ENCODE measurements at places on chromosomes 16 and 17.

GRCh38 chr16:49778202-49778930 lies 77.5 kb downstream of the ZNF423 start:
- DNase-seq = no peak

GRCh38 chr16:20538687-20539086 lies 37.5 kb downstream of the ACSM2B start:
- no peak for DNase-seq

GRCh38 chr16:54026456-54026855 lies 260.1 kb downstream of the IRX3 start:
- DNase-seq = no peak

- peak; percentile 94 for DNase-seq
Observed at GRCh38 chr16:970766-971581, at the start of gene LMF1. LMF1 (minus strand) TSS chr16:970984; CDS start chr16:970980, 4 bp downstream.

- no peak for DNase-seq
Observed at GRCh38 chr17:65071861-65072260, 15.3 kb upstream of the GNA13 start.

- DNase-seq = no peak
Observed at GRCh38 chr17:56761387-56761786, 72.3 kb downstream of the C17orf67 start.

DNA sequence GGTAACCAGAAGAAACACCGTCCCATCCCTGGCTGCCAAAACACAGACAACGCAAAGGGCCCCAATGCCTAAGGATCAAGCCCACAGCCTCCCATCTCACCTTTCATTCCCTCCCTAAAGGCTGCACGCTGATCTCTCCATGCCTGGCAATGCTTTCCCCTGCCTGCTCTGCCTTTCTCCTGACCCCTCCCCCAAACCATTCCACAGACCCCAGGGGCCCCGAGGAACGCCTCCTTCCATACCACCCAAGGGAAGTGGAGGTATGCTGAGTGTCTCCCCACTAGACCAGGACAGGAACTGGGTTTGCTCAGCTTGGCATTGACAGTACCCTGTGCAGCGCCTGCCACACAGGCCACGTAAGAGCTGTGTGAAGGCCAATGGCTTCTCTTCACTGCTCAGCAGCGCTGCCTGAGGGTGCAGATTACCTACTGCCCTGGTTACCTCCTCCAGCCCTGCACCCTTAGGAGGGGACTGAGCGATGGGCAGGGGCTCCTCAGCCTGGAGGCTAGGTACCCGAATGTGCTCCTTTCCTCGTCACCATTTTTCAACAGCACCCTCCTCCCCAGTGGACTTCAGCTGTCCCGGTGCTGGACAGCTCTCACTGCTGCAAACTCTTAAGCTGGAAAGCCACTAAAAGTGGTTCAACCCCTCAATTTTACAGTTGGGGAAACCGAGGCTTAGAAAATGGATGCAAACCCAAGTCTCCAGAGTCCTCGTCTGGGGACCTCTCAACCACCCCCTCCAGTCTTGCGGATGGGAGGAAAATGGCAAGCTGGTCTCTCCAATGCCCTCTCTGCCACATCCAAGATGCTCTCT lies 45.0 kb downstream of the SRCIN1 start:
- no peak for DNase-seq

GRCh38 chr17:57943140-57943539 lies 12.1 kb downstream of the CUEDC1 start:
- no peak for DNase-seq

DNA sequence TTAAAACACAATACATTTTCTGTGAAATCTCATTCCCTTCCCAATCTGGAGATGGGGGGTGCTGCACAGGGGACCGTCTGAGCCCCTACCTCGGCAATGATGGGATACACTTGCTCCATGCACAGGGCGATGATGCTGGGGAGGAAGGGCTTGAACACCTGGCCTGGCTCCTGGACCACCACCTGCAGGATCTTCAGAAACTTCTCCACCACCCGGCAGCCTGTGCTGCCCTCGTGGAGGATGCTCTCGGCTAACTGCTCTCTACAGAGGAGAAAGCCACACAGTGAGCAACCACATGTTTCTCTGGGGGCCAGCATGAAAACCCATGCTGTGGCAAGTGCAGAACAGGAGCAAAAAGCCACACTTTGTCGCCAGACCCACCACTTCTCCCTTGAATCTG lies 42.4 kb upstream of the GSG1L start:
- DNase-seq = no peak

GRCh38 chr16:87681981-87682570 lies 79.8 kb downstream of the JPH3 start:
- no peak for DNase-seq

- no peak for DNase-seq
Observed at GRCh38 chr17:74202938-74203337, 540 bp upstream of the RPL38 start.

DNA sequence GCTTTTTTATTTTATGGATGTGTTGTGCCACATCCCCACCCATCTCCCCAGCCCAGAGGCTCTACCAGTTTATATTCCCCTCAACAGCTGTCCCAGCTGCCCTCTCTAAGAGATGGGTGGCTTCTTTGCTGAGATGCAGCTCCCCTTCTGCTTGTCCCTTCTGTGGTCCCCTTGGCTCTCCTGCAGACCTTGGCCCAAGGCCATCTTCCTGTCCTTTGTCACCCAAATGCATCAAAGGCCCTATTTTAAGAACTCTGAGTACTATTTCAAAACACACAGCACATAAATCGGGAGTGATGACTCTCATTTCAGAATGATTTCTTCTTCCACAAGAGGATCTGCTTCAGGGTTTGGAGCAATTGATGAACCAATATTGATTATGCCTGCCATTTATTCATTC lies 85.3 kb downstream of the SPACA3 start:
- no peak for DNase-seq

- no peak for DNase-seq
Observed at GRCh38 chr17:13035420-13035819, 17.6 kb upstream of the ELAC2 start.

GRCh38 chr17:30915833-30916611 lies 5.7 kb upstream of the ADAP2 start:
- DNase-seq = no peak

GRCh38 chr17:29474297-29474696 lies 84.1 kb downstream of the TAOK1 start:
- DNase-seq = no peak

DNA sequence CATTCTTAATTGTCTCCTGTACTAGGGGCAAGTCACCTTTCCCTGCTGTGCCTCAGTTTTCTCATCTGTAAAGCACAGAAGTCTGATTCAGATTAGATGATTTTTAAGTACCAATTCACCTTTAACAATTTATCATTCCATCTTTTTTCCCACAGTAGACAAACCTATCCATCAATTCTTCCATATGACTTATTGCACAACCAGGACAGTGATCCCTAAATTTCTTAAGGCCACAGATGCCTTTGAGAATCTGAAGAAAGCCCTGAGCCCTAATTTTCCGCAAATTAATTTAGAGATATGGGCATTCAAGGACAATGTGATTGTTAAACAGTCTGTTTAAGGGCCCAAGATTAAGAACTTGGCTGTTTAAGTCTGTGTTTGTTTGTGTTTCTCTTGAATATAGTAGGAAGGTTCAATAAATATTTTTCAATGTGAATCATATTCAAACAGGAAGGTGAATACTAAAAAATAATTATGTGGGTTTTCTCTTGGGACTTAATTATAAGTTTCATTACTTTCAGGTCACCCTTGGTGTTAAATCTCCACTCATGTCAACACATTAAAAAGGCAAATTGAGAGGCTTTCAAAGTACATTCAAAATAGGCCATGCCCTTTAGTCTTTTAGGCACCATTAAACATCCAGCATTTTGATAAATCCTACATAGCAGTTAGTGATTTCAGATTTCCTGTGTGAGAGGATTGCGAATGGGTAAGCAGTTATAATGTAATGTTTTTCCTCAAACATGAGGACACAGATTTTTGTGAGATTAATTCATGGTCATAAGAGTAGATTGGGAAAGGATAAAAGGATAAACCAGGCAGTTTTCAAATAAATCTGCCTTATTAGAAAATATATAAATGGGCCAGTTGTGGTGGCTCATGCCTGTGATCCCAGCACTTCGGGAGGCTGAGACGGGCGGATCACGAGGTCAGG lies 34.9 kb upstream of the MMD start:
- DNase-seq = no peak

- no peak for DNase-seq
Observed at GRCh38 chr16:3182608-3183444, 5.2 kb upstream of the OR1F1 start.

DNA sequence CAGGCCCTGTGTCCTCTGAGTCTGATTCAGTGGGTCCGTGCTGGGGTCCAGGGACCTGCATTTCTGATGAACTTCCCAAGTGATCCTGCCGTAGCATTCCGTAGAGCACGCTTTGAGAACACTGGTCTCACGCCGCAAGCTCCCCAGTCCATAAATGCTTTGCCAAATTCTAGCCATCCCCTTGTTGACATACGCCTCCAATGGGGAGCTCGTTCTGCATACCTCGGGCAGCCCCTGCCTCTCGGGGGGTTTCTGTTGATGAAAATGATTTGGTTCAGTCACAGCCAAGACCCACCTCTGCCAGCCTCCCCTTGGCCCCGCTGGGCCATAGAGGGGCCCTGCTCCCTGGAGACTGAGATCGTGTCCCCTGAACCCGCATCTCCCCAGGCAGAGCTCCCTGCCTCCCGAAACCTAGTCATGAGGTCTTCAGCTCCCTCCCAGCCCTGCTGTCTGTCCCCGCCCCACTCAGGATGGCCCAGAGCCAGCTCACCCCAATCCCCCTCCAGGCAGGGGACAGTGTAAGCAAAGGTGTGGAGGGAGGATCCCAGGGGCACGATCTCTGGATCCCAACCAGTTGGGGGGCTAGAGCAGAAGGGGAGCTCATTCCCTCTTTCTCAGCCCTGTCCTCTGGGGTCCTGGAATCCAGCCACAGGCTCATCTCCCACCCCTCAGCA lies 16.2 kb upstream of the SPNS2 start:
- DNase-seq = no peak

- no peak for DNase-seq
Observed at GRCh38 chr16:77396461-77396860, 38.4 kb downstream of the ADAMTS18 start.

GRCh38 chr16:30715750-30716445 lies 16.9 kb downstream of the SRCAP start:
- DNase-seq = no peak

- DNase-seq = no peak
Observed at GRCh38 chr17:62219221-62219899, 154.3 kb upstream of the MED13 start.

GRCh38 chr16:46783800-46784199 lies 35.7 kb upstream of the MYLK3 start:
- no peak for DNase-seq

GRCh38 chr17:71237903-71238538 lies 882.8 kb upstream of the SOX9 start:
- no peak for DNase-seq

- no peak for DNase-seq
Observed at GRCh38 chr16:51034481-51035109, 116.5 kb downstream of the SALL1 start.

- DNase-seq = peak; percentile 78
Observed at GRCh38 chr17:21551081-21551881, 141.0 kb upstream of the KCNJ18 start.

DNA sequence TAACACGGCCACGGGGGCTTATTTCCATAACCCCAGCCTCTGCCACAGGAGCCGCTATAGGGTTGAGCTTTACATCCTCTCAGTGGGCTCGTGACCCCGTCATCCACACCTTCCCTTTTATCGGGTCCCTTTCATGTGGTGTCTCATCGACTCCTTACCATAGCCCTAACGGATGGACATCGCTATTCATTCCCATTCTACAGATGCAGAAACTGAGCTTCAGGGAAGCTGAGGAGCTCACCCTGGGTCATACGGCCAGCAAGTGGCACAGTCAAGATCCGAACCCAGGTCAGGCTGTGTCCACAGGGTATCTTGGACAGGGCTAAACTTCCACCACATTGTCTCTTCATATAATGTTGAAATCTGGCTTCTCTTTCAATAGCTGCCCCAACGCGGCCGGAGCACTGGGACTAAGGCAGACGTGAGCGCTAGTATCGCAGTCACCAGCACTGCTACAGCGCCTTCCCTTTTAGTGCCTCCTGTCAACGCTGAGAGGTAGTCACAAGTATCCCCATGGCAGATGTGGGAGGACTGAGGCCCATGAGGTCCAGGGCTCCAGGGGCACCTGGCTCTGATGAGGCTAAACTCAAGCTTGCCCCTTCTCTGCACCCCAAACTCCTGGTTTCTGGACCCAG lies 50.8 kb downstream of the SOCS1 start:
- no peak for DNase-seq

DNA sequence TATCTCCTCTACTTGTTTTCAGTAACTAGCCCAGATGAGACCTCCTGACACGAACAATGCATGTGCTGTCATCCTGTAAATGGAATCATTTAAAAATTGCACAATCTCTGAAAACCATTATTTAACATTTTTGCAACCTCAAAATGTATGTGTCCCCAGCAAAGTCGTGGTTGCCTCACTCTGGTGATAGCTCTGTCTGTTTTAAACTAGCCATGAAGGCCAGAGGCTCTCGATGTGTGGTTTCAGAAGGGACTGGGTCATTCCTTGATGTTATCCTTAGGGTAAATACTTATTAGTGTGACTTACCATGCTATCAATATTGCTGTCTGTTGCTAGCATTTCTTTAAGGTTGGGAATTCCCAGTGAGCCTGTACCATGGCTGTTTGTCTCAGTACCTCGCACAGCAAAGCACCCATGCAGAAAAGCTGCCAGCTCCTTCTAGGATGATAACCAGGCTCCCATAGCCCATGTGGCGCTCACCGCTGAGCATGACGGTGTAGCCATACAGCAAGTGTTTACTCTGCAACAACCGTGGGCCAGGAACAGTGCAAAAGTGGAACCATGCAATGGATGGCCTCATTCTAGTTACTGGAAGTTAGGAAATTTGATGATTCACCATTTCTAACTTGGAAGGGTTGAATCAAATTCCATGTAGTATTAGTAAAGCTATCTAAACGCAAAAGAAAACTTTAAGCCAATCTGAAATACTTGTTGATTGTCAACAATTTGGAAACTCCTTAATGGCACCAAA lies 2.9 kb upstream of the PGS1 start:
- DNase-seq = peak; percentile 56

GRCh38 chr17:64630309-64631223 lies 31.5 kb downstream of the SMURF2 start:
- no peak for DNase-seq

DNA sequence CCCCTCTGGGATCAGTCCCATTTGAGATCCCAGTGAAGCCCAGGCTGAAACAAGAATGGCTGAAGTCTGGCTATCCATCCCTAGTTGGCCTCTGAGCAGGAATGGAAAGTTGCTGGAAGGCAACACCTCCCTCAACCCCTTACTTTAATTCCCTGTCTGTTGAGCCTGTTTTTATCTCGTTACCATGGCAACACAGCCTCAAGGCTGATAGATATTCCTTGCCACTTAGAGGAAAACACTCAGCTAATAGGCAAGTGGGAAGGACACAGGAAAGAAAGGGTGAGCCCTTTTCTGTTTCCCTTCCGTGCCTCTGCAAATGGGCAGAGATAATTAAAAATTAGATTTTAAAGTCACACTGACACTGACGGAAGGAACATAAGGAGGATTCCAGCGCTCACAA lies 75.5 kb upstream of the CLEC3A start:
- no peak for DNase-seq
